ENCODE measurements at places on chromosomes 3 and 15.

DNA sequence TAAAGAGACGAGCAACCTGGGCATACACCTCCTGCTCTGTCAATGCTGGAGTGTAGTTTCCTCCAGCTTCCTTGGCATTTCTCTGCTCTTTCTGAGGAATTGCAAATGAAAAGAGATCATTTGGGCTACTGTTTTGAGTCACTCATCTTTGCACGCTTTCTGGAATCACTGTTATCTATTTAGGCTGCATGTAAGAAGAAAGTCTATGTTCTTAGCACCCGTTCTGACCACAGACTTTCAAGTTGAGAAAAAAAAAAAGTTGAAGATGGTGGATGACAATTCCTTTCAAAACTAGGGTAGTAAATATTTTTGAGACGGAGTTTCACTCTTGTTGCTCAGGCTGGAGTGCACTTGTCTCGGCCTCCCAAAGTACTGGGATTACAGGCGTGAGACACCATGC lies 41.3 kb downstream of the SIN3A start:
- DNase-seq: no peak

DNA sequence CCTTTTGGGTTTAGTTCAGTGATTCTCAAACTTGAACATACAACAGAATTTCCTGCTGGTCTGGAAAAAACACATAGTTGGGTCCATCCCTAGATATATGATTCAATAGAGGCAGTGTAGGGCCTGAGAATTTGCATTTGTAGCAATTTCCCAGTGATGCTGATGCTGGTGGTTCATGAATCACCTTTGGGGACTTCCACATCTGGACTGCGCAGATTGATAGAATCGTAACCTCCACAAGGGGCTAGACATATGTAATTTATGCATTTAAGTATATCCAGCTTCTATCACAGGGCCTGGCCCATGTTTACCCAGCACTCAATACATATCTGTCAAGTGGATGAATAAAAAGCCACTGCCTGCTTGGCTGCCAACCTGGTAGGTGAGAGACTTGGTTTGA lies 33.8 kb upstream of the SUCLG2 start:
- DNase-seq: no peak

DNA sequence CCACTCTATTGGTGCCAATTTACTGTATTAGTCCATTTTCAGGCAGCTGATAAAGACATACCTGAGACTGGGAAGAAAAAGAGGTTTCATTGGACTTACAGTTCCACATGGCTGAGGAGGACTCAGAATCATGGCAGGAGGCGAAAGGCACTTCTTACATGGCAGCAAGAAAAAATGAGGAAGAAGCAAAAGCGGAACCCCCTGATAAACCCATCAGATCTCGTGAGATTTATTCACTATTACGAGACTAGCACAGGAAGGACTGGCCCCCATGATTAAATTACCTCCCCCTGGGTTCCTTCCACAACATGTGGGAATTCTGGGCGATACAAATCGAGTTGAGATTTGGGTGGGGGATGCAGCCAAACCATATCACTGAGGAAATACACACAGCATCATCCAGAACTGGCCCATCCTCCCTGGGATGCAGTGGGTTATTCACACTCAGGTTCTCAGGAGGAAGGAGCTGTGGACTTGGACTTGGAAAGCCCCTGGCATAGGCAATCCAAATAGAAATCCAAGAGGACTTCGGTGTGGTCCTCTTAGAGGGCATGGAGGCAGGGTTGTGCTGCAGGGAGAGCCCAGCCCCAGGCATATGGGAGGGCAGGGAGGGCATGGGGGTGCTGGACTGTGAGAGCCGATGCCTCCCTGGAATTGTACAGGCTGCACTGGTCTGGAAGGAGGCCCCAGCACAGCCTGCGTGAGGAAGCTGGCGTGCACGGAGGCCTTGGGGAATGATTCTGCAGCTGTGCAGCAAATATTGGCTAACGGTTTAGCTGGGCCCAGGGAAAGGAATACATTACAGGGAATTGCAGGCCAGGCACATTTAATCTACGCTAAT lies 62.9 kb downstream of the EFCAB12 start:
- no peak for DNase-seq

DNA sequence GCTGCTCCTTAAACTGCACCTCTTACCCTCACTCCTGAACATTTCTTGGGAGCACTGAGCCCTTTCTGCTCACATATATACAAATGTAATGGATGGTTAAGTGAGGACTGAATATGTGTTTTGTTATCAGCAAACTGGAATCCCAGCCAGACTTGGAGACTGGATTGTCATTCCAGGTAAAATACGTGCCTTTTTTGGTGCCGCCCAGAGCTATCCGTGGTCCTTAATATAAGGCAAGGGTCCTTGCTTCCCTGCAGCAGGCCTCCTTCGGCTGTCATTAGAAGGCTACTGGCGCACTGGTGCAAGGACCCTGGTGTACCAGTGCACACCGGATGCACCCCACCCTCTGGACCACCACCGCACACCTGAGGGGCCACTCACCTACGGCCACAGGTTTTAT lies 1.1 kb upstream of the GABRB3 start:
- DNase-seq: no peak

DNA sequence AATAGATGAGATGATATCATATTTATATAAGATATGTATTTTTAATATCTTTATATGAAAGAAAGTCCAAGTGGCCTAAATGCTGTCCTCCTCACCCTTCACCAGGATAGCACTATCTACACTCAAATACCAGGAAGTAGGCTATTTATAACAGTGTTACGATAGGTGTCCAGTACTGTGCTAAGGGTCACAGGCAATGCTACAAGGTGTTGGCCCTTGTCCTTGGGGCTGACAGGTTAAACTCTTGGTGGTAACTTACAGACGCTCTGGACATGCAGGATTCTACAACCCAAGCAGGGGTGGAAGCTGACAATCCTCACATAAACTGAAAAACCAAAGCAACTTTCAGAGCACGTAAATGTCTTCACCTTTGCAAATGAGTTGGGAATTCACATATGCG lies 22.3 kb downstream of the NCEH1 start:
- no peak for DNase-seq

DNA sequence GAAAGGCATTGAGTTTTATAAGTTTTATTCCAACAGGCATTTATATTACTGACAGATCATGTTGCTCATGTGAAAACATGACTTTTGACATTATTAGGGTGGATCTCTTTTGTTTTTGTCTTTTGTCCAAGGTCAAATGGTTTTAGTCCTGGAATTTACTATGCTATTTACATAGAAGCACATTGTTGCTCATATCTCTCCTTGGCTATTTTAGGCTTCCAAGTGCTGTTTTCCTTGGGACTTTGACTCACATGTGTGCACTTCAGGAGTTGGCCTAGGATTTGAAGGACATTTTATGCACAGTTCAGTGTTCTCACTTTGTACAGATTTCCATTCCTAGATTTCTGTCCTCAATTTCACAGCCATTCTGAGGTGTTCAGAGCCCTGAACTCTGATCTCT lies 225.7 kb downstream of the PYDC2 start:
- no peak for DNase-seq

- DNase-seq: no peak
These were observed 12.7 kb upstream of the CFAP100 start for GRCh38 chr3:126381966-126382365.

GRCh38 chr15:58604455-58604923 lies 145.0 kb downstream of the ADAM10 start:
- DNase-seq: no peak

DNA sequence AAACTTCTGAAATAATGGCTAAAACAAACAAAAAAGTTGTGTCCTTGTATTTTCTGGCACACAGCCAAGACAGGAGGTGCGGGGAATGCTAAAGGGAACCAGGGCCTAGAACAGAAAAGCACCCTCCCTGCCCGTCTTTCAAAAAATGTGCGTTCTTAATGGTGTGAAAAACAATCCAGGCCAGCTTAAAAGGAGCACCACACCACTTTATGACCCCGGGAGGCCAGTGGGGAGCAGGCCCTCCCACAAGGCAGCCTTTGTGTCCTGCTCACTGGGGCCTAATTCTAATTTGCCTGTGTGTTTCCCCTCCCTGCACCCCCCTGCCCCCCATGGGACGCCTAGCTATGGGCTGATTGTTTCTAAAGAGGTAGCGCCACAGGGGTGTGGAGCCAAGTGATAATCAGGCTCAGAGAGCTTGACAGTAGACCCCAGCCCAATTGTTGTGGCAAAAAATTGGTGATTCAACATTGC lies 181.4 kb downstream of the GREM1 start:
- DNase-seq: no peak

- DNase-seq: no peak
These were observed 12.0 kb upstream of the NMNAT3 start for GRCh38 chr3:139689708-139690228.

- DNase-seq: no peak
These were observed 449.0 kb downstream of the NAALADL2 start for GRCh38 chr3:175308097-175308496.

DNA sequence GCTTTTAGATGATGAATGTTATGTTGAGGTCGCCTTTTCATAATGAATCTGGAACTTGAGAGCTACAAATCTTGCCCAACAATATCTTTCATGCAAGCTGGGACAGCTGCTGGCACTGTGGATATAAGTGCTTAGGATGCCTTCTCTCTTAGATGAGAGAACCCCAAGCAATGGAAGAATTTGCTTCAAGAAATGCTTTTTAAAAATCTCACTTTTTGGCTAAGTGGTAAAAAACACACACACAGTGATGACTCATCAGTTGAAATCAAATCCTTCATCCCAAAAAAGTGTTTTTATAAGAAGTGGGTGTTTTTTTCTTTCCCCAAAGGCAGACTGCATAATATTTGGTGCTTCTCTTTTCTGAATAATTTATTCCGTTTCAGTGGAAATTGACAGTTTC lies 38.4 kb upstream of the GALNT15 start:
- DNase-seq: no peak

- no peak for DNase-seq
These were observed 6.7 kb downstream of the LMOD3 start for GRCh38 chr3:69115731-69116130.

- no peak for DNase-seq
These were observed 274.1 kb downstream of the OTOL1 start for GRCh38 chr3:161770484-161771386.

DNA sequence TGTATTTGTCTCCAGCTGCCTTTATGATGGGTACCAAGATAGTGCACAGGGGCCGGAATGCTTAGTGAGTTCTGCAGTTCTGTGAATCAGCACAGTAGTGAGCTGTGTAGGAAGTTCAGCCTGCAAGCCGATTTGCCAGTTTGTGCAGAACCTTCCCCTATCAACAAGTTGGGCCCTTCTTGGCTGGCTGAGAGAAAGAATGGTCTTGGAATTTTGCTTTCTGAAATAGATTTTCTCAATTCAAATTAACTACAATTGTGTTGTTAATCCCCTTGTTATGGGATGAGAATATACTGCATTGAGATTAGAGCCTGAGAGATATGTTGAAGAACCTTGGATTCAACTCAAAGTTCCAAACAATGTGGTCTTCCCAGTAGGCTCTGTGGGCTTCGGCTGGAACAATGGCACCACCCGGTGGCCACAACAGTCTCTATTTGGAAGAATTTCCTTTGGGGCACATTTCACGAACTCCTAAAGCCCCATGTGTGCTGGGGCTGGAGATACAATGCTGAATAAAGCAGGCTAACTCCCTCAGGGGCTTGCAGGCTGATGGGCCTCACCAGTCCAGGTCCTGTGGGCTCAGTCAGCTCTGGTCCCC lies 59.1 kb downstream of the TRIM42 start:
- no peak for DNase-seq

GRCh38 chr3:160885791-160886286 lies 129.8 kb downstream of the PPM1L start:
- DNase-seq: peak; percentile 26

All from pancreas (tissue), 10 donors.